ENCODE measurements at places on chromosomes 1 and 21.

DNA sequence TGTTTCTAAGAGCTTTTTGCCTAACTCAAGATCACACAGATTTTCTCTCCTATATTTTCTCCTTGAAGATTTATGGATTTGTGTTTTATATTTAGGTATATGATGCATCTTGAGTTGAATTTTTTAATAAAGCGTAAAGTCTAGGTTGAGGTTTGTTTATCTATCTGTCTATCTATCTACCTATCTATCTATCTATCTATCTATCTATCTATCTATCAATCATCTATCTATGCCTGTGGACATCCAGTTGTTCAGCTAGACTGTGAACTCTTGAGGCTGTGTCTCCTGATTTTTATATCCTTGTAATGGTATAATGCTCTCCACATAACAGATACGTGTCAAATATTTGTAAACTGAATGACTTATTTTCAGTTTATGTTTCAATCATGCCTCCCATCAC, 120.1 kb downstream of the DNAH14 start:
- DNase-seq: no peak

DNA sequence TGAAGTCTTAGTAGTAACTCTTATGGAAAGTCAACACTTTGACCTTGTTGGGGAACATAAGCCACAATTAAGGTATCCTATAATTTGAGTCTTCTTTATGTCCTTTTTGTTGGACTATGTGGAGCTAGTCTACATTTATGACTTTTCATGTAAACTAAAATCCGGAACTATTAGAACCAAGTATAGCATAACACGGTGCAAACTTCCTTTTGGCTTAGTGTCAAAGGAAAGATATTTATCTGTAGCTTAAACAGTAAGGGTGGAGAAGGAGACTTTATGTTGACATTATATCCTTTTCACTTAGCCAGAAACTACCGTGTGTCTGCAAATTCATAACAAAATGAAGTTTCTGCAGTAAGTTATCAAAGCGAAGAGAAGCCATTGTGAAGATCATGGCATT, 7.3 kb downstream of the UAP1 start:
- DNase-seq: no peak

DNA sequence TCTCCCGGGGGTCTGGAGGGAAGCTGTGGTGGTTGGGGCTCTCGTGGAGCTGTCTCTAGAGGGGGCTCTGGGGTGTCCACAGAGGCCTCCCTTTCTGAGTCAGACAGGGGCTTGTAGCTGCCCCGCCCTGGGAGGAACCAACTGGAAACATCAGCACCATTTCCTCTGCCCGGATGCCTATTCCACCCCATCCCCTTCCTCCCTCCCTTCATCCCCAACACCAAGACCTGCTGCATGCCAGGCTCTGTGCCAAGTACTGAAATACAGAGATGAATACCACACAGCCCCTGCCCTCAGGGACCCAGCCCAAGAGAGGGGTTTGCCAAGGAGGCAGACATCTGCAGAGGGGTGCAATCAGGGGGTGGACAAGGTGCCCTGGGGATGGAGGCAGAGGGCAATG, 125.6 kb upstream of the ADAR start:
- DNase-seq: no peak

DNA sequence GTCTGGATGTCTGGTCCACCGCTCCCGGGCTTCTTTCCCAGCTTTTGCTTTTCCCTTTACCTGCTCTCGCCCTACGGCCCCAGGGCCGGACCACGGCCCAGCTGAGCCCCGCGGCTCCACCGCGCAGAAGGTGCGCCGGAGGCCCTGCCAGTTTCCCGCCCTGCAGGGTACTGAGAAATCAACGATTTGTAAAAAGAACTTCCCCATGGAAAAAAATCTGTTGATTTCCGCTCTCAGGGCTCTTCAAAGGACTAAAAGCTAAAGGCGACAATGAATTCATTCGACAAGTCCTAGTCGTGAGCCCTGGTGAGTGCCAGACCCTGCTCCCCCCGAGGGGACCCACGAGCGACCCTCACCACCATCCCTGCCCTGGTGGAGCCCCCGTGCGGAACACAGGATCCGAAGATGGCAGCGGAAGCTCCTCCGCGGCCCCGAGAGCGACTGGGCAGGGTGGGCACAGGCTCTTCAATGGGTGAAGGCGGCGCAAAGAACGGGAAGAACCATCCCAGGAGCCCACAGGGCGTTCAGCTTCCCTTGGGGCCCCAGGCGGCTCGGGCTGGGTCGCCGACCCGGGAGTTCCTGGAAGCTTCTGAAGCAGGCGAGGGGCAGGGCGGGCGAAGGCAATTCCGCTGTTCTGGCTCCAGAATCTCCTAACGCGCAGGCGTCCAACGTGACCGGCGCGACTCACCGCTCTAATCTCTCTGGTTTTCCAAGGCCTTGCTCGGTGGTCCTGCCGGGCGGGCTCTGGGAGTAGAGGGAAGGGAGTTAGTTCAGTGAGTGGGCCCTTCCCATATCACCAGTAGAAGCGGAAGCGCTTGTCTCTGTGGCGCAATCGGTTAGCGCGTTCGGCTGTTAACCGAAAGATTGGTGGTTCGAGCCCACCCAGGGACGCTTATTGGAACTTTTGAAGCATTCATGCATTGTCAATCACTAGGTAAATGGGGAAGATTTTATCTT, 6.6 kb upstream of the RNU1-2 start:
- DNase-seq: peak; percentile 80

DNA sequence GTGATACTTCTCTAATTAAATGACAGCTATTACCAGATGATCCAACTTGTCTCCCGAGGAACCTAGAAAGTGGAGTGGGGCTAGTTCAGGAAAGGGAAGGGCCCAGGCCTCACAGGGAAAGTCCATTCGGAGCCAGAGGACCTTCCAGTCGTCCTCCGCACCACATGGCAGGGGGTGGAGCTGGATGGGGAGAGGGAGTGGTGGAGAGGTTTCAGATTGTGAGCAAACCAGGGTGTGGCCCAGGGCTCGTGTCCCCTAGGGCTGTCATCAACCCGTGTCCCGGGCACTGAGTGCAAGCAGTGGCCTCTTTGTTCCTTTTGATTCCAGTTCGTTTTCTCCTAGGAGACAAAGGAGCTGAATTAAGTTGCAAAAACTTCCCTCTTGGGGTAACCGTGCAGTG, 114.9 kb downstream of the HUNK start:
- DNase-seq: no peak

- no peak for DNase-seq
These were observed 278.9 kb downstream of the NPHP4 start for GRCh38 chr1:5713101-5714010.

- no peak for DNase-seq
These were observed 20.3 kb downstream of the RNASEL start for GRCh38 chr1:182568647-182569284.

DNA sequence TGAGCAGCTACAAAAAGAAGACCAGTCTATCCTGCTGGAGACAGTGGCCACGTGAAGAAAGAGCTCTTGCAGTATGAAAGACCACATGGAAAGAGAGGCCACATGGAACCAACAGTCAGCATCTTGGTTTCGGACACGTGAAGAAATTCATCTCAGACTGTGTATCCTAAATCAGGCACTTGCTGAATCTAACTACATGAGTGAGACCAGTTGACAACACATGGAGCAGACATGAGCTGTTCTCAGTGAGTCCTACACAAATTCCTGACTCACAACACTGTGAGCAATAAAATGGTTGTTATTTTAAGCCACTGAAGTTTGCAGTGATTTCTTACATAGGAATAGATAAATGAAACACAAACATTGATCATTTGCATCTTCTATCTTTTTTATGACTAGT, 2.4 kb upstream of the TAF1A start:
- no peak for DNase-seq

DNA sequence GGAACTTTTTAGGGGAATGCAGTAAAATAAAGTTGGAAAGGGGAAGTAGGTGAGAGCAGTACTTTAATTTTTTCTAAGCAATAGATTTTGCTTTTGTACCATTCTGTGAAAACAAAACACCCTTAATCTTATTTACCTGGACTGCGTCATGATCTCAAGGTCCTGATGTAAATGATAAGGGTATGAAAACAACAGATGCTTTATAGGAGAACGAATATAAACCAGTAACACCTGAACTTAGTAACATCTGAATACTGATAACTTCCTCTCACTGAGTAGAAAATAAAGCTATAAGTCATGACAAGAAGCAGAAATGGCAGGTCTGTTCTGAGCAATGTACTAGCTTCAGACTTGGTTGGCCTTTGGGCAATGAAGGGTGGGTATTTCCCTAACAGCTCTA, 77.7 kb downstream of the GDAP2 start:
- no peak for DNase-seq
